GM12878 (cell line): ENCODE measurements at places on chromosomes 2 and 18.

DNA sequence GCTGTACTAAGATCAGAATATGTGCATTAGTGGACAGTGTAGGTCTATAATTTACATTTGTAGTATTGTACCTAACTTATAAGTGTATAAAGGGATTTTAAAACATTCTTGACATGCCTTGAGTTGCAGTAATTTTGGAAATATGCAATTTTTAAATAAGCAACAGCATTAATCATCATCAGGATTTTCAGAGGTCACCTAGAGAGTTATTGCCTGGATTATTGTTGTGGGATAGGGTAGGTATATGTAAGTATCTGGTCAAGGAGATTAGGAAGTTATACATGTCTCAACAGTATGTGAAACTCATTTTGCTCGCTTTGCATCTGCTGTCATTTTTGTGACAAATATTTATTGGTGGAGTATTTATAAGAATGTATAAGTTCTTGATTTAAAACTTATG lies 184.2 kb downstream of the WDR7 start:
- no peak for DNase-seq

DNA sequence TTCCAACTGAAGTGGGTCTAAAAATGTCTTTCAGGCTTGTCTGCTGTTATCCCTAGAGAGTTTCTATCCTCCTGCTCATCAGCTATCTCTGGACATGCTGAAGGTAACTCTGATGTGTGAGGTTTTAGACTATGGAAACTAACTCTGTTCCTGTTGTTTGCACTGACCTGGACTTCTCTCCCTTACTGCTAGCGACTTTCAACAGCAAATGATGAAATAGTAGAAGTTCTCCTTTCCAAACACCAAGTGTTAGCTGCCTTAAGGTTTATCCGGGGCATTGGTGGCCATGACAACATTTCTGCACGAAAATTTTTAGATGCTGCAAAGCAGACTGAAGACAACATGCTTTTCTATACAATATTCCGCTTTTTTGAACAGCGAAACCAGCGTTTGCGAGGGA lies 26.9 kb downstream of the RMC1 start:
- no peak for DNase-seq

DNA sequence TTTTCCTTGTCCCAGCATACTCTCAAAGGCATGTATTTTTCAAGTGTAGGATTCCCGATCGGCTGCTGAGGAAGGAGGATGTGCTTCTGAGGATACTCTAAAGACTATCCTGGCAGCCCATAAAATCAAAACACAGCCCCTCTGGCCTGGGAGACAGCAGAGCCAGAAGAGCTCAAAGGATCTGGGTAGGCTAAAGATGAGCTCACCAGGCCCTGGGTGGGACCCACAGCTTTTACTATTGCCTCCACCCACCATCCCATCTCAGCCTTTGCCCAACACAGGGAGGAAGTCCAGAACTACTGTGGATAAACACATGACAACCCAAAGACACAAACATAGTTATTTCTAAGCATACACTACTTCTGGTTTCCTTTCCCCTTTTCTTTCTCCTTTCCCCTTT lies 79.1 kb upstream of the ZFP36L2 start:
- DNase-seq = no peak

- no peak for DNase-seq
These were observed 57.3 kb downstream of the ITGB1BP1 start for GRCh38 chr2:9366026-9366425.

DNA sequence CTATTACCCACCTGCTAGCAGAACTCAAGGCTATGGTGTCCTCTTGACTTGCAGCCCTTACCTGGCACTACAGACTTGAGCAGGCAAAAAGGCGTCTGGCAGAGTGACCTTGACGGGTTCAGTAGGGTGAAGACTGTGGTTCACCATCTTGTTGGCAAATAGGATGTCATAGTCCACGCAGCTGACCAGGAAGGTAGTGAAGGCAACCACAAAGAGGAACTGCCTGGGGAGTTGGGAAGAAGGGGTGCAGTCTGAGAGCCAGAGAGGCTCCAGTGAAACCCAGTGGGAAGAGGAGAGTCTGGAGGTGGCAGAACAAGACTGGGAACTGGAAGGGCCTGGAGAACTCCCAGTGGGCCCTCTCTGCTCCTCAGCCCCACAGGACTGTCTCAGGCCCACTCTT lies 4.1 kb downstream of the ATG9A start:
- DNase-seq = no peak

GRCh38 chr2:15788830-15789229 lies 151.5 kb upstream of the MYCN start:
- DNase-seq = no peak

- no peak for DNase-seq
These were observed 215.5 kb downstream of the TFCP2L1 start for GRCh38 chr2:121069434-121069969.

DNA sequence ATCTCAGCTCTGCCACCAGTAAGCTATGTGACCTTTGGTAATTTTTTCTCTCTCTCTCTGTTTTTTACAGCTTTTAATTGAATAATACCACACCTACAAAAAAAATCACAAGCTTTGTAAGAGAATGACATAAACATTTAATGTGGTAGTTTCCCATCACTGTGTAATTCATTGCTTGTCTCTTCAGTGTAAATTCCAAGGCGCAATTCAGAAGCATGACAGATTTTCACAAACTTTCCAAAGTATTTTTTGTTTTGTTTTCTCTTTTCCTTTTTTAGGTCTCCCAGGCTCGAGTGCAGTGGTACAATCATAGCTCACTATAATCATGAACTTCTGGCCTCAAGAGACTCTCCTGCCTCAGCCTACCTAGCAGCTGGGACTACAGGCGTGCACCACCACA lies 25.0 kb upstream of the PPM1B start:
- no peak for DNase-seq

GRCh38 chr18:6558446-6559156 lies 143.9 kb upstream of the L3MBTL4 start:
- no peak for DNase-seq

- no peak for DNase-seq
These were observed 32.5 kb downstream of the SNED1 start for GRCh38 chr2:241030883-241031282.

DNA sequence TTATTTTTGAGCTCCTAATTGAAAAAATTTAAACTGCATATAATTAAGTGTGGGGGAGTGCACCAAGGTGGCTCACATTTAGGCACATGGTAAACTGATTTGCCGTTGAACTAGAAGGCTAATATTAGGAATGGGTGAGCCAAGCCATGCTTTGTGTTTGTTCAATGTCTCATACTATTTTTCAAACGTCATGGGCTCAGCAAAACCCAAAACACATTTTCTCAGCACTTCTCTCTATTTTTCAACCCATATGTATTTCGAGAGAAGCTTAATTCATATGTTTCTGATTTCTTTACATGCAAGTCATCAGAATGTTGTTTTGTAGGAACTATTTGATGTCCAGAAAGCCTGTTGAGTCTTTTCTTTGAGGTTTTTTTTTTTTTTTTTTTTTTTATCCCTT lies 291.2 kb downstream of the TCF4 start:
- DNase-seq = no peak

DNA sequence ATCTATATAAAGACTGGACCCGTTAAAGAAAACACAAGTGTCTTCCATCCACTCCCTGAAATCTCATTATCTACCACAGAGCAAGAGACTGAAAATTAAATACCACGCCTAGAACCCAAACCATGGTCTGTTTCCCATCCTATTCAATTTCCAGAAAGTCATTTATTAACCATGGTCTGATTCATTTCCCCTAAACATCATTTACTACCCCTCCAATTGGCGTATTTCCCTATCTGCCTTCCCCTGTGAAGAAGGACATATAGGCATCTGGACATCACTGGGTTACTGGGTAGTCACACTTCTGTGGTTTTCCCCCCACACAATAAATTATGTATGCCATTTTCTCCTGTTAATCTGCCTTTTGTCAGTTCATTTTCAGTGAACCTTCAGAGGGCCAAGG lies 30.8 kb downstream of the CCDC93 start:
- DNase-seq = no peak

DNA sequence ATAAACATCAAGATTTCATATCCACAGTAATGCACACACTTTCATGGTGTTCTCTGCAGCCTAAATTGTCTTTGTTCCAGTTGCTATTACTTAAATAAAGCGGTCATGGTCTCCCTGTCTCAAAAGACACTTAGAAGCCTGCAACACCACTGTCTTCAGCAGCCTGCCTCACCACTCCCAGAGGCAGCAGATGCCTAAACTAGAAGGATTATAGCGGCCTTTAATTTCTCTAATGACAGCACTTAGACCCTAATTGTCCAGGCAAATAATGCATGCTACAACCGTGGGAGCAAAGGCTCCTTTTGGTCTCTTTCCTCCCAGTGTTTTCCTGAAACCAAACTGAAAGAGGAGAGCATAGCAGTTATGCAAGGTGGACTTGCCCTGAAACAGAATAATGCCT lies 248.8 kb upstream of the SLC39A10 start:
- DNase-seq = no peak

GRCh38 chr2:170846314-170846713 lies 29.6 kb downstream of the GAD1 start:
- DNase-seq = no peak

- no peak for DNase-seq
These were observed 56.6 kb downstream of the FAM228A start for GRCh38 chr2:24231461-24231881.

DNA sequence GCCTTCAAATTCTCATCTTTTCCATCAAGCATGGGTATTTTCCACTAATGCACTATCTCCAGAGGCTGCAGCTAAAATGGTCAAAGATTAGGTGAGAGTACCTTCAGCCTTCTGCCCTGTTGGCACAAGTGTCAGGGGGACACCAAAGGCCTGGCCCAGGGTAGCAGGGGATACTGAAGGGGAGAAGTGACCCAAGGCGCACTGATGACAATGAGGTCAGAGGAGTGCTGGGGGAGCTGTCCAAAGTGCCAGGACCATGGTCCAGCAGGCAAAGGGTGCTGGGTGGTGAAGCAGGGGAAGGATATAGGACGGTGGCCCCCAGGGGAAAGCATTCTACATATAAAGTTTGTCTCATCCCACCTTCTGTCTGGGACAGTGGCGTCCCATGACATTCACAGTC lies 303.4 kb downstream of the SMAD2 start:
- no peak for DNase-seq

- no peak for DNase-seq
These were observed 18.6 kb downstream of the BUB1 start for GRCh38 chr2:110659248-110659647.

- DNase-seq = no peak
These were observed 265.7 kb downstream of the CCDC85A start for GRCh38 chr2:56449449-56449860.
